ENCODE measurements at places on chromosomes 7 and 10.

- no peak for DNase-seq
These were observed 215.7 kb downstream of the SNX10 start for GRCh38 chr7:26507108-26507987.

DNA sequence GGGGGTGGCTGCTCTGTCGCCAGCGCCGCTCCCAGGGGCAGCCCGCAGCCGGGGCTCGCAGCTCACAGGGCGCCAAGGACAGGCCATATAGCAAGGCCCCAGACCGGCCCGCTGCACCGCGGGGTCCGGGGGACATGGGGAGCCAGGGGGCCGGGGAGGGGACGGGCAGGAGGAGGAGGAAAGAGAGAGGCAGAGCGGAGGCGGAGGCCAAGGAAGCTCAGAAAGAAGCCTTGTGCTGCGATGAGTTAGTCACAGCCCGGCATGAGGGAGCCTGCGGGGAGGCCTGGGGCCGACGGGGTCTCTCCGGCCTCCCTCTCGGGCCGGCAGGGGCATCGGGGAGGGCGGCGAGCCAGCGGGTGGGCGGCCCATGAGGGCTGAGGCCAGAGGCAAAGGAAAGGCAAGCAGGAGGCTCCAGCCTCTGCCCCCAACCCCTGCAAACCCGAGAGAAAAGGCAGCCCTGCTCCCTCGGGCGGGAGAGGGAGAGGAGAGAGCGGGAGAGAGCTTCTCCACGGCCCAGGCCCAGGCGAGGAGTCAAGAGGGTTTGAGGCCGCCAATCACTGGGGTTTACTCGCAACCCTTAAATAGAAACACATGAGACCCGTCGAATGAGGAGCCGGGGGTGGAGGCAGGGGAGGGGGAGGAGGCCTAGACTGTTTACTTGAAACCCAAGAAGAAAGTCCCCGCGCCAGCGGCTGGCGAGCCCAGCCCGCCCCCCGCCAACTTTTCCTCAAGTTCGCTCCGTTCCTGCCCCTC is 167.9 kb downstream of the NEURL1 start:
- no peak for DNase-seq

- DNase-seq = no peak
These were observed 5.8 kb downstream of the CALHM3 start for GRCh38 chr10:103473261-103473671.

DNA sequence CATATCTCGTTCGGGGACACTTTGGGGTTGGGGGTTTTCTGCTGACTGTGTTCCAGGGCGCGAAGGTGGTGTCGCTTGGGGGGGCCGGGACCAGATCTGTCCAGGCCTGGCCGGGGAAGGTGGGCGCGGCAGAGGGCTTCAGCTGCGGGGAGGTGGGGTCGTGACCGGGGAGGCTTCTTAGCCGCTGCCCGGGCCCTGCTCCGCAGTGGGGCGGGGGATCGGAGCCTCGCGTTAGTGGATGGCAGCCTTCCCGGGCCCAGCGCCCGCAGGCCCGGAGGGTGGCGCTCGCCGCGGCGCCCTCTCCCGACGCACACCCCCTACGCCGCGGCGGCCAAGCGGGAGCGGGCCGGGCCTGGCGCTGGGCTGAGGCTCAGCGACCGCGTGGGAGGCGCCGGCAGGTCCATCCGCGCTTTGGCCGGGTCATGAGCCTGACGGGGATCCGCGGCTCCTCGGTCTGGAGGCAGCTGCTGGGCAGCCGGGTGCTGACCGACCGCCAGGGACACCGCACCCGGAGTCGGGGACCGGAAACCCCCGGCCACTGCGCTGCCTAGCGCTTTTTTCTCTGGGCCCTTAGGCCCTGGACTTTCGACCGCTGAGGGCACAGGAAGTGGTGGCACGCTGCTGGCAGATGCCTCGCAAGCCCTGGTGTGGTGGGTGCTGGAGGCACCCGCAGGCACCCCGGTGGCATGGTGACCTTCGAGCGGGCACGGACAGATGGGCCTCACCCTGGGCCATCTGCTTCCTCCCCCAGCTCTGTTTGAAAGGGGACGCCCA is 1.2 kb downstream of the AGAP3 start:
- peak; percentile 35 for DNase-seq

GRCh38 chr7:93039786-93040185 is 78.0 kb downstream of the SAMD9 start:
- DNase-seq = no peak

- DNase-seq = no peak
These were observed 40.0 kb upstream of the DGKI start for GRCh38 chr7:137886746-137887145.

DNA sequence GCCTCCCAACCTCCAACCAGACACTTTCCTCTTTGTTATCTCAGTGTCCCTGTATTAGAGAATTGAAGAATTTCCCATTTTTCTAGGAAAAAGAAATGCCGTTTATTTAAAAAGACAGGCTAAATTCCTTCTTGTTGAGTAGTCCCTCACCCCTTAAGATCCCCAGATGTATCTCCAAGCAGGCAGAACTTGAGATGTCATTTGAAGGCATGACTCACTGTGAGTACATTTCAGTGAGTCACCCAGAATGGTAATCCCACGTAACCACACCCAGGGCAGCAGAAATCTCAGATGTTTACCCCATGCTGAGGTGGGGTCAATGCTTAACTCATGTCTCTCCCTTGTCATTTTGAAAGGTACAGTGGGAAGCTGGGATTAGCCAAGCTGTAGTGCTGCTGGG is 4.4 kb downstream of the ZNF655 start:
- no peak for DNase-seq

DNA sequence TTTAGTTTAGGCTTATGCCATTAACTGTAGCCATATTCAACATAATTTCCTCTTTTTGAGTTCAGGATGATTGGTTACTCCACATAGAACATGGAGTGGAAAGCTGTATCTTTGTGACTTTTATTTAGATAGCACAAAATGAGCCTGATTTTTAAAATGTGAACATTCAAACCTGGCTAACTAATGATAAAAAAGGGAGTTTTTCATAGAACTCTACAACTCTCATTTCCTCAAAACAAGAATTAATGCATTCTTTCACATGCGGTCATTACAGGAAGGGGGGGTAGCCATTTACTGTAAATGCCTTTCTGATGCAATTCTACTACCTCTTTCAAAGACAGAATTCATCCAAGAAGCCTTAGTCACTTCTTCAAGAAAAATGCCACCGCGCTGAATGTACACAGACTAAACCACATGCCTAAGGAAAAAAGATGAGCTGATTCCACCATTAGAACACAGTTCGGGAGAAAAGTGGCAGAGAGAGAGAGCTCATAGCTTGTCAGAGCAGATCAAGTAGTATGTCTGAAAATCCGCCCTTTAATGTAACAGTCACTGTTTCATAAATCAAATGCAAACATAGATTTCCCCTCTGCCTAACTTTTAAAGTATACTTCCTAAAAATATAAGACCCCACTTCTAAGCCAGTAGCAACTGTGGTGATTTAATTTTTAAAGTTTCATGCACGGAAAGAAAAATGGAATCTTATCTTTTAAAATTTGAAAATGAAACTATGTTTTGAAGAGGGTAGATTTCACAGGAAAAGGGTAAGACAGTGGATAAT is 226.4 kb upstream of the KLF14 start:
- no peak for DNase-seq

DNA sequence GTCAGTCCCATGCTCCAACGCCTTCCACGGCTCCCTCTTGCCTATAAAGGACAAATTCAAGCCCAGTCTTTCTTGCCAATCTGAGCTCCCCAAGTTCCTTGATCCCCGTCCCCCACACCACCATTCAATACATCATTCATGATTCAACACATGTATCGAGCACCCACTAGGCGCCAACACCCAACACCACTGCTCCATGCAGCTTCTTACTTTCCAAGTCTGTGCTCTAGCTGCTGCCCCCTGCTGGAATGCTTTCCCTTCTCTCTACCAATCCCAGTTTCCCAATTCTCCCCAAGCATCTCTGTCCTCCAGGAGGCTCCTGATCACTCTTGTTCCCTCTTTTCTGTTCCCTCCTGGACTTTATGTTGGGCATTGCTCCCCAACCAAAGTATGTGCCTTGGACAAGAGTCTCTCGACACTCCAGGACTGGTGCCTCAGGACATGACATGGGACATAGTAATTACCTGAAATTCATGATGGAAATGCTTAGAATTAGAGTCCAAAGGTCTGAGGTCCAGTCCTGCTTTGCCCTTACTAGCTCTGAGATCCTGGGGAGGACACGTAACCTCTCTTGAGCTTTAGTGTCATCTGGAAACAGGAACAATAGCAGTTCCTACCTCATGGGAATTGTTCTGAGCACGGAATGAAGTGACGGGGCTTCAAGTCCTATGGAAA is 172.7 kb downstream of the NEURL1 start:
- DNase-seq = no peak

- DNase-seq = no peak
These were observed at the start of gene ATOH7 for GRCh38 chr10:68231817-68232251. ATOH7 (minus strand) TSS chr10:68232113; CDS start chr10:68231677, 436 bp downstream.

DNA sequence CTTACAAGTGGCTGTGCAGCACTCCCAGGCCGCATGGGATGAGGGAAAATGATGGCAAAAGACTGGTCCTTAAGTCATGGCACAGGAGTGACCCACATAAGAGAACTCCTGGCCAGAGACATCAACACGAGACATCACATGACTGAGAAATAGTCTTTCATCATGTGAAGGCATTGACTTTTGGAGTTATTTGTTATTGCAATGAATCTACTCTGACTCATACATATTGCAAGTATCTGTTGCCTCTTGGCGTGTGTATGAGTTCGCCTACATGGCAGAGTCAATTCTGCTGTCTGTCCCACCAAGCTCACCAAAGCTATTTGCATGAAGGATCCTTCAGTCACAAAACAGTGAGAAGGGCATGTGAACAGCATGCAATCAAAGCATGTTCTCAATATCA is 59.7 kb upstream of the HABP2 start:
- no peak for DNase-seq

- DNase-seq = no peak
These were observed 6.5 kb upstream of the PPIA start for GRCh38 chr7:44789990-44790389.

DNA sequence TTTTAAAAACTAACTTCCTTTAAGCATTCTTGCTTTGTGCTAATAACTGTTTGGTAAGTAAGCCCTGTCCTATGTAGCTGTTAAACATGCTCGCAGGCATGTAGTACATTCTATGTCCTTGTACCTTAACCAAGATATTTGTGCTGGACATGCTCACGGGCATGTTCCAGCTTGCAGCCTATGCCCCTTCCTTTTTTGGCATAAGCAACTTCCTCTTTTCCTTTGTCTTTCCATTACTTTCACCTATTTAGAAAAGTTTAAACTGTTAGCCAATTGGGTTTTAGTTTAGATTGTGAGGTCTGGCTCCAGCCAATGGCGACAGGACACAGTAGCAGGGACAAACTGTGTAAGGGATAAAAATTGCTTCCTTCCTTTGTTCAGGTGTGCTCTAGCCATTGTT is 14.4 kb upstream of the APBB1IP start:
- no peak for DNase-seq

DNA sequence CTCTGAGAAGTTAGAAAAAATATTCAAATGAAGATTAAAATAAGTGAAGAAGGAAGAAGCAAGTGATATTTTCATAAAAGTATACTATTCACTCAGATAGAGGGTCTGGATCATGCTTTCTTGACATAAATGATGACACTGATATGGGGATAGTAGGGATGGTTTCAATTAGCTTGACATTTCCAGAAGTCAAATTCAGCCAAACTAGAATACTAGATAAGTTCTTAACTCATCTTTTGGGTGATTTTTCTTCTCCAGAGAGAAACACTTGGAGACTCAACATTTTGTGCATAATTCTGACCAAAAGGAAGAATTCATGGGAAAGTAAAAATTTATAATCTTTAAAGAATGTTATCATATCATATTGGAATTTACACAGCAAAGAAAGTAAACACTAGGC is 152.0 kb upstream of the LRGUK start:
- no peak for DNase-seq

DNA sequence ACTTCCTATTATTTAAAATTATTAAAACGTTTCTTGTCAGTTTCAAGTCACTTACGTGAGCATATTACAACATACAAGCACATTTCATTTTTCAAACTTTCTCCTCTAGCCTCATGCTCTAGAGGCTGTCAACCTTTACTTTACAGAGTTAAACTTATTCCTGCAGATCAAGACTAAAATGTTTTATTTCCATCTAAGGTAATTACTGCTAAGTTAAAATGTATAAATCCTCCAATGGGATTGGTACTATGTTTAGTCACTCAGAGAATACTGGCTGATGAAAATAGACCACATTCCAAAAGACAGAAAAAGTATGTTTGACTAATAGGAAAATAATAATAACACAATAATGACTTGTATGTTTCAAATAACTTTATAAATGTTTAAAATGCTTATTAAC is 8.4 kb upstream of the TRDMT1 start:
- no peak for DNase-seq

GRCh38 chr10:5443429-5443828 is 31.1 kb downstream of the NET1 start:
- no peak for DNase-seq

DNA sequence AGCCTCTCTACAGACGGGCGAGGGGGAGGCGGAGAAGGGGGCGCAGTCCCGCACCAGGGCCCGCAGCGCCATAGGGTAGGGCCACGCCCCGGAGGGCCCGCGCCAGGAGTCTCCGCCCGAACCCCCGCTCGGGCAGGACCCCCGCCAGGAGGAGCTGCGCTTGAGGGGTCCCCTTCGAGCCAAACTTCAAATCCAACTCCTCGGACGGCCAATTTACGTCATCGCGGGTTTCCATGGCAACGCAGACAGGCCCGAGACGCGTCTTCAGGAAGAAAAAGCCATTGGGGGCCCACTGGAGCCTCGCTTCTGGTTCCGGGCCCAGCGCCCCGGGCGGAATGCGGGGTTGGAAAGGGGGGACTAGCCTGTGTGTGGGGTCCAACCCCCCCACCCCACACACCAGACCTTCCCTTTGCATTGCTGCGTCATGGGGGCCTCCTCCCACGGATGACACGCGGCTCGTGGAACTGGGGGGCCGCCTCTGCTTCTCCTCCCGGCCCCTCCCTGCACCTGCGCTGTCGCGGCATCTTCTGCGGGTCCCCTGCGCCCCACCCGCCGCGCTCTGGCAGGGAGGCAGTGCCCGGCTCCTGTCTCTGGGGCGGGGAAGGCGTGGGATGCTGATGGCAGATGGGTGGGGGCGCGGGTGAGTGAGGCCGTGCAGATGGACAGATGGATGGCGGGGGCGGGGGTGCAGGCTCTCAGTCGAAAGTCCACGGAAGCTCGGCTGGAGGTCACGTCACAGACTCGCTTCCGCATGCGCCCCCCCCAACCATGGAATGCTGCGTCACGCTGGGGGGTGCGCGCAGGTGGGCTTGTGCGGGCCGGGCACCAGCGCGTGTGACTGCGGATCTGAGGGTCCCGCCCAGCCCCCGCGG is 1.2 kb downstream of the CALY start:
- peak; percentile 69 for DNase-seq

- DNase-seq = no peak
These were observed 5.8 kb downstream of the IKZF1 start for GRCh38 chr7:50310361-50310760.

GRCh38 chr7:157984423-157985163 is 603.0 kb downstream of the PTPRN2 start:
- no peak for DNase-seq

Data from amygdala (tissue), 56 donors.